Fibroblast of villous mesenchyme (primary cell): ENCODE measurements at places on chromosomes 3 and 15. TPM values are rescaled to one million over a fixed set of nuclear protein-coding genes. Genes with fewer than 3 reads are reported as not detected.

- no peak for DNase-seq
Measured at GRCh38 chr3:109899925-109900324, 562.6 kb upstream of the DPPA4 start.

GOLGA8T gene
- under 0.01 TPM in 1 of 2 replicates, not detected in the other for total RNA-seq

- no peak for DNase-seq
Measured at GRCh38 chr3:3101660-3102458, 8.3 kb downstream of the IL5RA start.

DNA sequence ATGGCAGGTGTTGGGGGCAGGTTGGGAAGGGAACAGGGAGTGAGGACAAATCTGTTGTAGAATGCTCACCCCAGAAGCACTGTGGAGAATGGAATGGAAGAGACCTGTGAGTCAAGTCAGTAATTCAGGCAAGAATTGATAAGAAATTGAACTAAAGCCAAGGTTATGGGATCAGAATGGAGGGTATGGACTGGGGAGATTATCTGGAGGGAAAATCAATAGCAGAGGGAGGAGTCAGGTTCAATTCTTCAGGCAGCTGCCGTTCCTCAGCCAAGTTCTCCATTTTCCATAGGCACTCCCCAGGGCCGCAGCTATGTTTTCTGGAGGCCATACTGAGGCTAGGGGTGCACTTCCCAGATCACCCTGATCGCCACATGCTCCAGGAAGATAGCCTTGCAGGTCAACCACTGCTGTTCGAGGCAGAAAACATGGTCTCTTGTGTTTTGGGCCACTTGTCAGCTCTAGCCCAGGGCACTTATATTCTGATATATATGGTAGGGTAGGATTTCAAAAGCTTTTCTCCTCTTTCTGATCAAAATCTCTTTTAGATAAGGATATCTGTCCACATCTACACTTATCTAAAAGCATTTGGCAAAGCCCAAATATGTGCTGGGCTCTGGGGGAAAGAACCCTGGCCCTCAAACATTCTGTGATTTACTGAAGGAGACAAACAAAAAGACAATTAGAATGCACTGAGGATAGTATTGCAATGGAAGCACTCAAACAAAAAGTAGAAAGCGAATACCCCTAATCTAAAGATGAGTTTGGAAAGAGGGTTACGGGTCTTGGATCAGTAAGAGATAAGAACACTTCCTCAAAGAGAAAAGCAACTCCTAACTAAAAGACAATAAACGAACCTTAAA lies 92.3 kb downstream of the TMEM212 start:
- no peak for DNase-seq

GRCh38 chr3:109269577-109270275 lies 46.6 kb downstream of the DPPA2 start:
- DNase-seq = no peak

- DNase-seq = peak; percentile 94
Measured at GRCh38 chr15:99476413-99477222, 89.2 kb upstream of the MEF2A start.
